ENCODE measurements at places on chromosomes 12 and 14.

- no peak for DNase-seq
Observed at GRCh38 chr12:42756841-42757623, 167.5 kb upstream of the PRICKLE1 start.

DNA sequence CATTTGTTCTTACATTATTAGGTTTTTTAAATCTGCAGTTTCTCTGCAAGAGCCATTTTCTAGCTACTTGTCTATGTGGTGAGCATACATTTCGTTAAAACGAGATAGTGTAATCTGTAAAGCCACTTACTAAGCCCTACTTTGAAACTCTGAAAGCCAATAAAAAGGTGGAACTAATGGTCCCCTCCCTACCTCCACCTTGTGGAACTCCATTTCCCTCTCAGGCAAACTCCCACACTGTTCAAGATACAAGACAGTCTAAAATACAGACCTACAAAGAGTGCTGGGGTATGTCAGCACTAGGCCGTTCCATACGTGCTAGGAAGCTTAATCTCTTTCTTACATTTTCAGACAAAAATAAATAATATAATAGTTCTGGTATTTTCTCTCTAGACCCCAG lies 74.1 kb downstream of the DUSP6 start:
- DNase-seq, result no peak

DNA sequence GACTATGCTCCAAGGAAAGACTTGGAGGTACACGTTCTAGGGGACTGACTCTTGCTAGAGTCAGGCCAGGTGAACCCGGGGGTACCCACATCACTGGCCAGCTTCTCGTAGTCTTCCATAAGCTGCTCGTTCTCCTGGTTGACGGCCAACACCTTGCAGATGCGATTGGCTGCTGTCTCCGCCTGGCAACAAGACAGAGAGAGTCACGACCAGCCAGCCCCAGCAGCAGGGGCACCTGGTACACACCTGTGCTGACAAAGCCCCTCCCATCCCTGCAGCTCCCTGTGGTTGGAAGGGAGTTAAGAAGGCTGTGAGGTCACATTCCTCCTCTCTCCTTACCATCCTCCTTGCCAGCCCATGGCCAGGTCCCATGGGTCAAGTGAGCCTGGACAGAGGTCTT lies 85.5 kb downstream of the ACTN1 start:
- DNase-seq, result no peak

- no peak for DNase-seq
Observed at GRCh38 chr12:101566318-101566717, 28.5 kb upstream of the MYBPC1 start.

- no peak for DNase-seq
Observed at GRCh38 chr12:97767347-97767746, 304.7 kb downstream of the RMST start.

All from T-helper 2 cell (primary cell).